Fibroblast of skin of scalp (primary cell): ENCODE measurements at places on chromosomes 11 and 22.

DNA sequence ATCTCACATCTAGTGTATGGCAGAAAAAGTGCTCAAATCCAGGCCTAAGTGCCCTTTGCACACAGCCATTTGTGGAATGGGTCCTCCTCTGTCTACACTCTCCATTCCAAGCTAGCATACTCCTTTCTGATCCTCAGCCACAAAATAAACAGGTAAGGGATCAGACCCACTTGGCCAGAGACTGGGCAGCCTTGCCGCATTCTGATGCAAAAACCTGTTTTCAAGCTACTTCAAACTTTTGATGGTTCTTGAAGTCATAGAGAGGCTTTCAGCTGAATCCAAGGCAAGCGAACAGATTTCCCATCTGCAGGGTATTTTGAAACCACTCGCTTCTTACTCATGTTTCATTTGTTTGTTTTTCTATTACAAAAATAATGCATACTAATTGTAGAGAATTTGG lies 136.6 kb upstream of the NAV2 start:
- DNase-seq, result no peak

GRCh38 chr11:128841461-128842072 lies 25.5 kb downstream of the KCNJ1 start:
- no peak for DNase-seq

DNA sequence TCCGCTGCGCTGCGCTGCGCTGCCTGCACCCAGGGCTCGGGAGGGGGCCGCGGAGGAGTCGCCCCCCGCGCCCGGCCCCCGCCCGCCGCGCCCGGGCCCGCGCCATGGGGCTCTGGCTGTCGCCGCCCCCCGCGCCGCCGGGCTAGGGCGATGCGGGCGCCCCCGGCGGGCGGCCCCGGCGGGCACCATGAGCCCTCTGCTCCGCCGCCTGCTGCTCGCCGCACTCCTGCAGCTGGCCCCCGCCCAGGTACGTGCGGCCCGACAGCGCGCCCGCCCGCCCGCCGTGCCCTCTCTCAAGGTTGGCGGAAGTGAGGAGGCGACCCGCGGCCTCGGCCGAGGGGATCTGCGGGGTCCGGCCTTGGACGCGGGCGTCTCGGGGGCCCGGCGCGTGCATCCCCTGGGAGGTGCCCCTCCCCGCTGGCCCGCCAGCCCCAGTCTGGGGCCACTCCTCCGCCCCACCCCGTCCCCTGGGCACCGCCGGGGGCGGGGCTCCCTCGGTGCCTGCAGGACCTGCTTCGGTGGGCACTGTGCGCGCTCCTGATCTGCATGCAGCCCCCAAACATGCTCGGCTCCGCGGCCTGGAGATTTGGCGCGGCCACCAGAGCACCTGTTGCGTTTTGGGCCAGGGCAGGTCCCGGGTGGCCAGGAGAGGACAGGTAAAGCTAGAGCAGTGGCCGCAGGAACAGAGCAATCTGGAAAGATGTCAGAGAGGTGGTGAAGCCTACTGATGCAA lies 429 bp downstream of the VEGFB start:
- no peak for DNase-seq

- DNase-seq, result no peak
These were observed 145.7 kb downstream of the TRPC6 start for GRCh38 chr11:101438126-101438525.

- DNase-seq, result peak; percentile 17
These were observed 44.6 kb downstream of the RDX start for GRCh38 chr11:110251836-110252235.

DNA sequence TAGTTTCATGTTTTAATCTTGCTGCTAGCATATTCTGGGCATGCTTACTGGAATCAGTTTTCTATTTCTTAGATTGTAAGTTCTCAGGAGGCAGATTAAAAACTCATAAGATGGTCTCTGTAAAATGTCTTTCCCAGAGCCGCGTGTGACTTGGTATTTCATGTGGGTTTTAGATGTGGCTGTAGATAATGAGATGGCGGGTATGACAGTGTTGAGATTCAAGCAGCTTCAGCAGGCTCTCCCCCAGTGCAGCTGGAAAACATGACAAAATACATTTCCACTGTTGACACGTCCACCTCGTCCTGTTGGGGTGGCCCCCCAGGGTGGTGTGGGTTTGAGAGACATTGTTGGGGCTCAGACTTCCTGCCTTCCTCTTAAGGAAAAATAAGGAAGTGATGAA lies 106.8 kb downstream of the KIRREL3 start:
- peak; percentile 32 for DNase-seq

DNA sequence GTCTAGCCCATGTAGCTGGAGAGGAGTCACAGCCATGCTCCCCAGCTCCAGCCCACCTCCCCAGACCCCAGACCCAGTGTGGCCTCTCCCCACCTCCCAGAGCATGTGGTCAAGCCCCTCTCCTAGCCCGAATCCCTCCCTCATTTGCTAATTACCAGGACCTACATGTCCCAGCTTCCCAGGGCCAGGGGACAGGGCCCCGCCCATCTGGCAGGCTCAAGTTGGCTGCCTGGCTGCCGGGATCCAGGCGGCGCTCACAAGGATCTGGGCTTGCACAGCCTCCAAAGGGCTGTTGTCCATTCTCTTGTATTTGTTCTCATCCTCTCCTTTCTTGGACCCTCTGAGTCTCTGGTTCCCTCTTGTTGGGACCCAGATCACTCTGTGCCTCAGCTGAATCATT lies 4.6 kb upstream of the MIF start:
- no peak for DNase-seq

DNA sequence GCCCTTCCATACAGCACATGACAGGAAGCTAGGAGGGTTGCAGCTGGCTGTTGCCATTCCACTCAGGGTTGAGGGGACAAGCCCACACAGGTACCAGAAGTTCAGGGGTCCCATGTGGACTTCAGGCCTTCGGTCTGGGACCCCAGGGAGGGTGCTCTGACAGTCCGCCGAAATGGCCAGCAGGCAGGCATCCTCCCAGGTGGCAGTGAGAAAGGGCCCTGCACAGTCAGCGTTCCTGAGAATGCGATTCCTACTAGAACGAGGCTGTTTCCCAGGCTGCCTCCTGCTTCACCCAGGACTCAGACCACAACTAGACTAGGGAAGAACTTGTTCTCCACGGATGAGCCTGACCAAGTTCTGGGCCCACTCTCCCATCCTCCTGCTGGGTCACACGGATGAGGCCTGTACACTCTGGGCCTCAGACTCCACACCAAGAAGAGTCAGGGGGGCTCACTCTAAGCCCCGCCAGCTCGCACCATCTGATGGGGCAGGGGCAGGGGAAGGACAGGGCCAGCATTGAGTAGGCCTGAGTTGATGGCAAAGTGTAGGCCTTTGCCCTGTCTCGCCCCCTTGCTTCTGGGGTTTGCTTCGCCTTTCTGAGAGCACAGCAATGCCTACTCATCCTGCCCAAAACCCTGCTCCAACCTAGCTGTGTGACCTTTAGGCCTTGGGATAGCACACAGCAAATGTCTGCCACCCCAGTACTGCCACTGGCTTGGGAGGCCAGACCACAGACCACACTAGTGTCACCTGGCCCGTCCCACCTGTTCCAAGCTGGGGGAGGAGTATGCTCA lies 14.0 kb downstream of the KCNQ1OT1 start:
- DNase-seq, result no peak

DNA sequence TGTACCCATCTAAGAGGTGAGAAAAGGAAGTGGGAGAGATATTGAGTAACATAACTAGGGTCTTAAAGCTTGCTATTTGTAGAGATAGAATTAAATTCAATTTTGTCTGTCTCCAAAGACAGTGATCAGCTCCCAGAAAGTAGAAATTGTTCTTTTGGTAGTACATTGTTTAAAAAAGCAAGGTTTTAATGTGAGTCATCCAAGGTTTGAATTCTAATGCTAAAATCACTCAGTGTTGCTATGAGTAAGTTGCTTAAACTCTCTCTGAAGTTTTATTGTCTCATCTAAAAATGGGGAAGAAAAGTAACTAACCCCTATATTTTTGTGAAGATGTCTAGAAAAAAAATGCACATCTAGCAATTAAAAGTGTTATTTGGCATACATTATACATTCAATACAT lies 1004.5 kb upstream of the CCDC90B start:
- DNase-seq, result peak; percentile 18

DNA sequence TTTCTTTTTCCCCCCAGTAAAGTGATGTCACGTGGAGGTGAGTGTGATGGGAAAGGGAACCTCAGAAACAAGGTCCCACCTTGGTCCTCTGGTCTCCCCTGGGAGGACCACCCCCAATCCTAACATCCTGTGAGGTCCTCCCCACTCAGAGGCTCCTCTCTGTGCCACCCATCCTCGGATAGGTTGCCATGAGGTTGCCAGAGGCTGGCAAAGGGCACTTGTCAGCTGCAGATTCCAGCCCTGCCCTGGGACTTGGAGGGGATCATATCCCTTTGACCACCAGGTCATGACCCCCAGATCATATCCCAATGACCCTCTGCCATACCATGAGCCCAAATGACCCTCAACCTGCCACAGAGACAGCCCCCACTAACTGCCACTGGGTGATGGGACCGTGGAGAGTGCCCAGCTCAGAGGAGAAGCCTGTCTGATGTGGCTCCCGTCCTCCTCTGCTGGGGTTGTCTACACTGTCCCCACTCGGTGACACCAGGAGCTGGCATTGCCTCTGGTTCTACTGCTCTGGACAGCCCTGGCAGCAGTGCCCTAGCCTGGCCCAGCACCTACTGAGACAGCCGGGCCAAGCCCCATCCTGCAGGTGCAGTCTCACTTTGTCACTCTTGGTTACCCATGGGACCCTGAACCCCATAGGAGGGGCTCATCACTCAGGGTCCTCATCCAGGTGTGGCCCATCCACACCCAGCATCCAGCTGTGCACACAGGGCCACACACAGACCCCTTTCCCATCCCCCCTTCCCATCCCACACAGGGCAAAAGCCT lies 90.2 kb upstream of the KCNQ1OT1 start:
- no peak for DNase-seq

DNA sequence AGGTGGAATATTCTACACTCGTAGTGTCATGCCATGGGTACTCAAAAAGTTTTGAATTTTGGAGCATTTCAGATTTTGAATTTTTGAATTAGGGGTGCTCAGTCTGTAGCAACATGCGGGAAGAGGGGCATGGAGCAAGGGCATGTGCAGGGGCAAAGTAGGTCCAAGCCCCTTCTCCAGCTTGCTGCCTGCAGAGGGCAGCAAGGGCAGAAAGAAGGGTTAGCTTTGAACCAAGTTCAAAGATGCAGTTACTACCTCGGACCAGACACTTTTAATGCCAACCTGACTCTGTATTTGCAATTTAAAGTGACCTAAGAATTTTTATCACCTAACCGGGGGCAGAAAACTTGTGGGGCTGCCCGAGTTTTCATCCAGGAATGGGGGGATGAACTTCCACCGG lies 68.2 kb downstream of the CD82 start:
- DNase-seq, result peak; percentile 13

- peak; percentile 36 for DNase-seq
These were observed 29.7 kb upstream of the ACCSL start for GRCh38 chr11:44018127-44018521.

DNA sequence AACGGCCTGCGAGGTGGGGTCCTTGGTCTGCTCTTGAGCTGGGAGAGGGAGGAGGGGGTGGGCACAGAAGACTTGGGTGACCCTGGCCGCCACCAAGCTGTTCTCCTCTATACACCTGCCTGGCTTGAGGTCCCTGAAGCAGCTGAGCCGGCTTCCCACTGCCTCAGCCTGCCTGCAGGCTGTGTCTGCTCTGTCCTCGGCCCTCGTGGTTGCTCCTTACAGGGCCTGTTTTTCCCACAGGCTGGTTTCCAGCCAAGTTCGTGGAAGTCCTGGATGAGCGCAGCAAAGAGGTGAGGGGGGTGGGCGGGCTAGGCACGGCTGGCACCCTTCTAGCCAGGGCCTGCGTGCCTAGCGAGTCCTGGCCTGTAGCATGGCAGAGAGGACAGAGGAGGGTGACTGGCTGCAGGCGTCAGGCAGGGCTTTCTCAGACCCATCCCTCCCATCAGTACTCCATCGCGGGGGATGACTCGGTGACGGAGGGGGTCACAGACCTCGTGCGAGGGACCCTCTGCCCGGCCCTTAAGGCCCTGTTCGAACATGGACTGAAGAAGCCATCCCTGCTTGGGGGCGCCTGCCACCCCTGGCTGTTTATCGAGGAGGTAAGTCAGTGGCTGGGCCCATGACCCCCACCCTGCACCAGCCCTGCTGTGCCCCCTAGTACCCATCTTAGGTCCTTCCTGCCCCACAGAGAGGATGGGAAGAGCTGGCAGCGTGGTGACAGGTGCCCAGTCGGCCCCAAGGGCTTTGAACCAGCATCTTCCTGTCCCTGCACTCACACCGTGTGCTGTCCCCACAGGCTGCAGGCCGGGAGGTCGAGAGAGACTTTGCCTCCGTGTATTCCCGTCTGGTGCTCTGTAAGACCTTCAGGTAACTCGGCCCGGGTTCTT lies 37.7 kb downstream of the SGSM3 start:
- no peak for DNase-seq

DNA sequence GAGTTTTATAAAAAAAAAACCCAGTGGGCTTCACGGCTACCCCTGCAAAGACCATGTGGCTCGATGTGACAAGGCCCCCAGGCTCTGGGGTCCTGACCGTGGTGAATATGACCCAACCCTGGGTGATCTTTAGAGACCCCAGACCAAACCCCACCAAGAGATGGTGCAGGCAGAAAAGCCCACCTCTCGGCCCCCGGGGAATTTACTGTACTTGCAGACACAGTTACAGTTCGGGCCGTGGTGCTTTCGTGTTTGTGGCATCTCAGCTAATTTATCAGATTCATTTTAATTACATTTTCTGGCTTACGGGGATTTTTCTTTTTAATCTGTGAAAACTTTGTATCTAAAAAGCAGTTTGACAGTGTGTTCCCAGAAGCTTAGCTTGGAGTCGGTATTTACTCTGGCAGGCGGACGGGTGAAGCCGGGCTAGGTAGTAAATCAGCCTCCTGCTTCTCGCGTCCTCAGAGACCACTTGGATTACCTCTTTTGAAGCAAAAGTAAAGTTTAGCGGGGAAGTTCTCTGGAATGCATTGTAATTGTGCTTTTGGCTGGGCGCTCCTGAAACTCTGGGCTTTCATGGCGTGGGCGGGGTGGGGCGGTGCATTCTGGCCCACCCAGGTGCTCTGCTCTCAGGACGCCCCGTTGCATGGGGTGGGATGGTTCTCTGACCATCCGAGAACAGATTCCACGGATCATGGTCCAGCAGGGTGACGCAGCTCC lies 25.3 kb downstream of the ANO1 start:
- no peak for DNase-seq

GRCh38 chr22:19233189-19233661 lies 54.7 kb upstream of the SLC25A1 start:
- no peak for DNase-seq

GRCh38 chr22:45863981-45864751 lies 112.8 kb downstream of the WNT7B start:
- DNase-seq, result peak; percentile 56

GRCh38 chr22:26849575-26849974 lies 192.2 kb downstream of the MIAT start:
- DNase-seq, result no peak

- DNase-seq, result no peak
These were observed 10.3 kb upstream of the IGSF9B start for GRCh38 chr11:133966921-133967598.

GRCh38 chr11:27020751-27021150 lies 19.9 kb upstream of the BBOX1 start:
- peak; percentile 18 for DNase-seq

DNA sequence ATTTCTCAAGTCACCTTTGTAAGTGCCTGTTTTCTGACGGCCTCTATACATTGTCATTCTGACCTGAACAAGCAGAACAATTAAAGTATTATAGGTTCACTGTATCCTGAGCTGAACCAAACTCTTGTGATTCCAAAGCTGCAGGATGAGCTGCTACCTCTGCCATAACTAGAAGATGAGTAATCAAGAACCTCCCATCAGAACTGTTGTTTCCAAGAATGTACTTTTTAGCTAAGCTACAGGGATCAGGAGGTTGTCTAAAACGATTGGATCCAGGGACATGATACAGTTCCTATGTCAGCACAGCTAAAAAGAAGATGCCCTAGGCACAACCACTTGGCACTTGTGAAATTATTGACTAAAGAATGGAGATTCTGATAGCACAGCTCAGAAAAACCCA lies 288.4 kb upstream of the CCDC90B start:
- DNase-seq, result peak; percentile 24
